Endodermal cell (in vitro differentiated cells): ENCODE measurements at places on chromosomes 6 and 20. TPM values are rescaled to one million over a fixed set of nuclear protein-coding genes. Genes with fewer than 3 reads are reported as not detected.

Gene MYBL2
- 91.8 to 190 TPM (median 182 TPM) in 3 replicates for total RNA-seq

Gene GRIK2
- total RNA-seq: 1.00 to 1.9 TPM (median 1.7 TPM) in 3 replicates

Gene ERVFRD-1
- not detected in 3 replicates for total RNA-seq

Gene PNLDC1
- not detected in 3 replicates for total RNA-seq

Gene MAPK13
- total RNA-seq: 16.0 and 17.8 TPM in 2 replicates

Gene BPIFB1
- total RNA-seq: 0.24 TPM in 1 of 3 replicates, not detected in the others

Gene BMP5
- total RNA-seq: 0.49 to 1.2 TPM (median 0.84 TPM) in 3 replicates

Gene PXDC1
- total RNA-seq: 3.3 TPM in 2 replicates

GRCh38 chr6:114713690-114714089 is 370.9 kb upstream of the HS3ST5 start:
- DNase-seq: no peak
- no peaks in the 10 kb centered on the region for H3K27me3 ChIP-seq
- H3K4me1 ChIP-seq: no peaks in the 10 kb centered on the region

GRCh38 chr6:156454867-156455266 is 322.3 kb upstream of the ARID1B start:
- no peak for DNase-seq
- H3K4me1 ChIP-seq: no peaks in the 10 kb centered on the region
- H3K4me3 ChIP-seq: no peak overlapping the region
- H3K36me3 ChIP-seq: no peaks in the 10 kb centered on the region
- H3K27ac ChIP-seq: no peak overlapping the region

- no peak for DNase-seq
- H3K36me3 ChIP-seq: peaks cover 67% of the 10 kb centered on the region
- no peaks in the 10 kb centered on the region for H3K27me3 ChIP-seq
- no peak overlapping the region for H3K27ac ChIP-seq
- H3K4me1 ChIP-seq: peaks cover 5% of the 10 kb centered on the region
Measured at GRCh38 chr6:42937548-42938427, 8.5 kb downstream of the CNPY3 start.

DNA sequence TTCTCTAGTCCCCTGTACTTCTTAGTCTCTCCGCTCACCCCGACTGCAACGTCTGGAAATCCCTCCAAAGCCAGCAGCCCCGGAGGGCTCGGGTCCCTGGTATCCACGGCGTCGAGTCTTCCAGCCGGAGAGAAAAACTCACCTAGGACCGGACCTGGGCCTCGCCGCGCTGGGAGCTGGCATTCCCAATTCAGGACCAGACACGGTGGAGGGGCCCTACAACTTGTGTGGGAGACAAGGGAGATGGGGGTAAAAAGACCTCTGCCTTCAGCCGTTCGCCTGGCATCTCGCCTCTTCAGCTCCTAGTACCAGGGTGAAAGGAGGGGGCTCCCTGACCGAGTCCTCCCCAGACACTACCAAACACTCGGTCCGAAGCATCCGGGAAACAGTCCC is 64.3 kb downstream of the GPX5 start:
- H3K27ac ChIP-seq: peak overlapping the region; percentile 48
- H3K27me3 ChIP-seq: peaks cover 20% of the 10 kb centered on the region
- peak; percentile 72 for DNase-seq
- no peaks in the 10 kb centered on the region for H3K36me3 ChIP-seq

GRCh38 chr6:17415321-17415720 is 21.9 kb downstream of the CAP2 start:
- H3K4me1 ChIP-seq: peaks cover 26% of the 10 kb centered on the region
- no peak overlapping the region for H3K27ac ChIP-seq
- peaks cover 16% of the 10 kb centered on the region for H3K36me3 ChIP-seq
- H3K27me3 ChIP-seq: no peaks in the 10 kb centered on the region

GRCh38 chr6:149960488-149960887 is 3.3 kb upstream of the ULBP1 start:
- H3K4me3 ChIP-seq: no peak overlapping the region
- H3K27me3 ChIP-seq: peaks cover 100% of the 10 kb centered on the region
- H3K36me3 ChIP-seq: no peaks in the 10 kb centered on the region
- no peak for DNase-seq

DNA sequence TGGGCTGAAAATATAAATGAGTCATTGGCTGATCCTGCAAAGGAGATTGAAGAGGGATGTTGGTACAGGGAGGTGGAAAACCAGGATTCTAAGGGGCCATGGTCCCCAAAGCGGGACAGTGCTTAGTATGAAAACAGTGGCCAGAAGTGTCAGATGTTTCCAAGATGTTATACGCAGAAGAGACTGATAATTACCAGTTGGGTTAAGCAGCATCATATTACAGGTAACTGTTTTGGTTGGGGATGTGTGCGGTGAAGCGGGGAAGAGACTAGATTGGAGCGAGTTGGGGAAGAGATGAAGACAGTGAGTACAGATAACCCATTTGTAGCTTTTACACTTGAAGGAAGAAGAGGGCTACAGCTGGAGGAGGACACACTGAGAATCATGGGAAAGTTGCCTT is 80.8 kb downstream of the PLEKHG1 start:
- no peaks in the 10 kb centered on the region for H3K36me3 ChIP-seq
- DNase-seq: no peak
- H3K27me3 ChIP-seq: no peaks in the 10 kb centered on the region
- no peak overlapping the region for H3K27ac ChIP-seq

DNA sequence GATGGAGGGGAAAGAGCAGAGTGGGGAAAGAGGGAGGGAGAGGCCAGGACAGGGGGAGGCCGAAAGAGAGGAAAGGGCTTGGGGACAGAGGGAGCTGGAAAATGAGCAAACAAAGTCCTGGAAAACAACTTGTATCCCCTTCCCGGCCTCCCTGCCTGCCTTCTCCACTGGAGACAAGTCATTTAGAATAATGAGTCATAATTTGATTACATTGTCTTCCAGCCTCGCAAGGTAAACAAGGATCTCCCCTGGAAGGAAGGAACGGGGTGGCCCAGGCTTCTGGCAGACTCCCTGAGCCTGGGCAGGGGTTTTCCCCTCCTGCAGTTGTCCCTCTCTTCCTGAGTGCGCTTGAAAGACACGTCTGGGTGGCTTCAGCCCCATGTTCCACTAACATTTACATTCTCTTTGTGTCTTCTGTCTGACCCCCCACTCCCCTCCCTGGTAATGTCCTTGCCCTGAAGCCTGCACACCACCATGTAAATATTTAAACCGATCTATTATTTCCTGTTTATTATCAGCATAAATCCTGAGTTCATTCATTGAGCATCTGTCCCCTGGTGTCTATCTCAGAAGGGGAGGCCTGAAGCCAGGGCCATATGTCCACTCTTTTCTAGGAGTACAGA is 12.1 kb upstream of the MRPS18A start:
- H3K36me3 ChIP-seq: no peaks in the 10 kb centered on the region
- no peak overlapping the region for H3K4me3 ChIP-seq
- H3K27ac ChIP-seq: peak overlapping the region; percentile 47
- peak; percentile 77 for DNase-seq
- H3K4me1 ChIP-seq: peaks cover 34% of the 10 kb centered on the region

DNA sequence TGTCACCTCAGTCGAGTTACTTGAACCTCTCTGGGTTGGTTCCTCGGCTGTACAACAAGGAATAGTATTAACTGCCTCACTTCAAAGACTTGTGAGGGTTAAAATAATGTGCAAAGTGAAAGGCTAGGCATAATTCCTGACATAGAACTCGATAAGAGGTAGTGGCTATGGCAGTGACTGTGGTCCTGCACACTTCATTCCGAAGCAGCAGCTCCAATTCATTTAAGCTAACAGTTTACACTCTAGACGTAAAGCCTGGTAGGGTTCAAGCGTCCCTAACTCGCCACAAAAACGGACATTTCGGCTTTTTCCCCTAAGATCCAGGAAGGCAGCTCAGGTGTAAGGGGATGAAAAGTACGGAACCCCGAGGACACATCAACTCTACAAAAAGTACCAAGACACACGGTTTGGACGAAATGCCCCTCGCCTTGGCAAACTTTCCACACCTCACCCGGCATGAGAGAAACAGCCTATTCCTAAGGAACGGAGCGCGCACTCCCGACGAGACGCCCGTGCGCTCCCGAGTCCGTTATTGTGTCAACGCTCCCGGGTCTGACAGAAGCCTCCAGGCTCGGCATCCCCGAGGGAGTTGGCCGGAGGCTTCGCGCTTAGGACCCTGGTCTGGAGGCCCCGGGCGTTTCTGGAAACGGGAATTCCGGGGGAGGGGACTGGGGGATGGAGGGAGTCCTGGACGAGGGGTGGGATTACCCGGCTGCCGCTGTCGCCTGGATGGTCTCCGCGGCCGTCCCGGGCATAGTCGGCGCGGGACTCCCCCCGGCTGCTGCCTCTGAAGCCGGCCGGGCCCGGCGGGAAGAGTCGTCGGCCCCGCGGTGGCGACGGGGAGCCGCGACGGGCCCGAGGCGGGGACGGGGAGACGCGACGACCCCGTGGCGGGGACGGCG is 937 bp downstream of the ZNF318 start:
- H3K36me3 ChIP-seq: peaks cover 15% of the 10 kb centered on the region
- peak overlapping the region; percentile 90 for H3K4me3 ChIP-seq
- H3K4me1 ChIP-seq: no peaks in the 10 kb centered on the region
- H3K27me3 ChIP-seq: no peaks in the 10 kb centered on the region
- DNase-seq: peak; percentile 78
- H3K27ac ChIP-seq: peak overlapping the region; percentile 66

DNA sequence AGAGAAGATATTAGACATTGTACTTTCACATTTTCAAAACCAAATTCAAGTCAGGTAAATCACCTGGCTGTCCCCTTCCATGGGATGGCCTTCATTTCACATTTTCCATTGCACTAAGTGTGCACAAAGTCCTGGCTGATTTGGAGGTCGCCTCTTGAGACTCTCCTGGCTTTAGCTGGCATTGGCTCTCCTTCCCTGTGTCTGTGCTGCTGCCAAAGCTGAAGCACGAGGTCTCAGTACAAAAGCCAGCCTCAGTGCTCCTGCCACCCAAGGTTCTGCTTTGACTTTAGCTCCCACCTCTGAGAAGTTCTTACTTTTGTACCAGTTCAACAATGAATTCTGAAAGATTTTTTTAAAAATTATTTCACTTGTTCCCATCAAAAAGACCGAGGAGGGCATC is 289.2 kb upstream of the CNR1 start:
- DNase-seq: no peak

- no peak for DNase-seq
- no peak overlapping the region for H3K27ac ChIP-seq
- H3K4me3 ChIP-seq: no peak overlapping the region
Measured at GRCh38 chr6:136579800-136580199, 29.6 kb upstream of the MAP7 start.

DNA sequence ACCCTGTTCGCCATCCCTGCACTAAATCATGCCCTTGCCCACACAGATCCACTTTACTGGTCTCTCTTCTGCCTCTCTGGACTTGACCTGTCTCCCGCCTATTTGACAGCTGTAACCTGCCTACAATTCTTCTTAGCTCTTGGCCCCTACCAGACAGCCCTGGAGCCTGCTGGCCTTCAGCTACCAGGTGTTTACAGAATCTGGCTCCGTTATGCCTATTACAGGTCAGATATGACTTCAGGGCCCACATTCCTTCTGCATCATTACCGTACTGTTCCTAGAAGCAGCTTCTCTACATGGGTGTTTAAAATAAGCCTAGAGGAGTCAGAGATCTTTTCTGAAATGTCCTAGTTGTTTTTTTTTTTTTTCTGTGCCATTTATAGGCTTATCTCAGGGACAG is 45.4 kb upstream of the CCN6 start:
- H3K4me1 ChIP-seq: peaks cover 2% of the 10 kb centered on the region
- no peak for DNase-seq
- H3K27ac ChIP-seq: no peak overlapping the region
- H3K36me3 ChIP-seq: no peaks in the 10 kb centered on the region

DNA sequence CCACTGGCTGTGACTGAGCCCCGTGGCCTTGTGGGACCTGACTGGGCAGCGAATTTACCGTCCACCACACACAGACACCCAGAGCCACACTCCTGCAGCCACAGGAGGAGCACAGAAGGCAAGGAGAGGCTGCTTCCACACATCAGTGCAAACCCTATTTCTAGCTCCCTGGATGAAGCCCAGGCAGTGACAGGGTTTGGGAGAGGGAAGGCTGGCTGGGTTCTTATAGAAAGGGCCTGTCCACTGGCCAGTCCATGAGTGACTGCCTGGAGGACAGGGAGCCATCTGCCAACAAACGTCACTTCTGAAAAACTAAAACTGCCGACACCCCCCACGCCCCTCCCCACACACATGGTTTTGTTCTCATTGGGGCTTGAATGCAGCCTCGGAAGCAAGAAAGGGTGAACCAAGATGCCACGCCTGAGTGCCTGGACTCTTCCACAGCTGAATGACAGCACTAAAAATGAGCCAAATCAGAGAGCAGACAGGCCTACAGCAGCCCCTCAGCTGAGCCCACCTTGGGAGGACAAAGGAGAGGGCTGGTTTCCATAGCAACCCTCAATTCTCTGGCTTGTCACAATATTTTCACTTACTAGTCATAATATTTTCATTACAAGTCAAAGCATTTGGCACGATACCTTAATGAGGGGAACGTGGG is 38.4 kb downstream of the RRBP1 start:
- peaks cover 20% of the 10 kb centered on the region for H3K4me1 ChIP-seq
- no peak for DNase-seq
- no peaks in the 10 kb centered on the region for H3K27me3 ChIP-seq
- peak overlapping the region; percentile 22 for H3K27ac ChIP-seq

GRCh38 chr6:129236001-129236517 is 353.1 kb downstream of the LAMA2 start:
- H3K4me3 ChIP-seq: no peak overlapping the region
- no peak for DNase-seq
- H3K4me1 ChIP-seq: no peaks in the 10 kb centered on the region
- H3K27ac ChIP-seq: peak overlapping the region; percentile 74

DNA sequence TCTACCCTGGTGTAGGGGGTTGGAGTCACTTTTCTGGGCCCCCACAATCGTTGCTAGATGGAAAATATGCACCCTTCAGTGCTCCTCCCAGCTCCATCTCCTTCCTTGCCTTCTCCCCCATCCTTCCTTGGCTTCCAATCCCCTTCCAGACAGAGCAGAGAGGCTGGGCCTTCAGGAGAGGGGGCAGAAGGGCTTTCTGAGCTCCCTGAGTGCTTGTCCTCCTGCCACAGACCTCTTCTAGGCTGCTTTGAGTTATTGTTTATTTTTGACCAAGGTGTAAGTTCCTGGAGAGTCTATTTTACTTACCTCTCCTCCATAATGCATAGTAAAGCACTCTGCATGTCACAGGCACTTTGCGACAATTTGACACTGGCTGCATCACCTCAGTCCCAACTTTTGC is 96.4 kb upstream of the CNKSR3 start:
- H3K4me1 ChIP-seq: no peaks in the 10 kb centered on the region
- no peaks in the 10 kb centered on the region for H3K36me3 ChIP-seq
- DNase-seq: no peak
- H3K27me3 ChIP-seq: no peaks in the 10 kb centered on the region
- H3K27ac ChIP-seq: no peak overlapping the region
- no peak overlapping the region for H3K4me3 ChIP-seq

GRCh38 chr20:3000852-3001523 is 42.4 kb upstream of the GNRH2 start:
- H3K4me3 ChIP-seq: no peak overlapping the region
- H3K36me3 ChIP-seq: peaks cover 30% of the 10 kb centered on the region
- no peak for DNase-seq
- H3K4me1 ChIP-seq: no peaks in the 10 kb centered on the region

DNA sequence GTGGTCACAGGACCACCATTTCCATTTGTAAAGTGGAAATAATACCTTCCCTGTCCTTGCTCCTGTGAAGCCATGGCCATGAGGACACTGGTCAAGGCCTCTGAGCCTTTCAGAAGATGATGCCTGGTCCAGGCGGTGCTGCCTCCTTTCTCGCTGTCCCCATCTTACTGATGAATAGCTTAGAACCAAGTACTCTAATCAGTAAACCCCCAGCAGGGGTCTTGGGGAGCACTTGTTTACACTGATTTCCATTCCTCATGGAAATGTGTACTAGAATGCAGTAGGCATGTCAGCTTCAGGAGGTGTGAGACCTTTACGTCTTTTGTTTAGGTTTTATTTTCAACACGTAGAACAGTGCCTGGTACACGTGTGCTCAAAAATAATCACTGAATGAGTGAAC is 75.1 kb downstream of the DZANK1 start:
- no peaks in the 10 kb centered on the region for H3K27me3 ChIP-seq
- no peak overlapping the region for H3K4me3 ChIP-seq
- peak; percentile 62 for DNase-seq
- no peak overlapping the region for H3K27ac ChIP-seq
- H3K4me1 ChIP-seq: peaks cover 22% of the 10 kb centered on the region
- H3K36me3 ChIP-seq: peaks cover 14% of the 10 kb centered on the region
